ENCODE measurements at places on chromosomes 16 and 17.

DNA sequence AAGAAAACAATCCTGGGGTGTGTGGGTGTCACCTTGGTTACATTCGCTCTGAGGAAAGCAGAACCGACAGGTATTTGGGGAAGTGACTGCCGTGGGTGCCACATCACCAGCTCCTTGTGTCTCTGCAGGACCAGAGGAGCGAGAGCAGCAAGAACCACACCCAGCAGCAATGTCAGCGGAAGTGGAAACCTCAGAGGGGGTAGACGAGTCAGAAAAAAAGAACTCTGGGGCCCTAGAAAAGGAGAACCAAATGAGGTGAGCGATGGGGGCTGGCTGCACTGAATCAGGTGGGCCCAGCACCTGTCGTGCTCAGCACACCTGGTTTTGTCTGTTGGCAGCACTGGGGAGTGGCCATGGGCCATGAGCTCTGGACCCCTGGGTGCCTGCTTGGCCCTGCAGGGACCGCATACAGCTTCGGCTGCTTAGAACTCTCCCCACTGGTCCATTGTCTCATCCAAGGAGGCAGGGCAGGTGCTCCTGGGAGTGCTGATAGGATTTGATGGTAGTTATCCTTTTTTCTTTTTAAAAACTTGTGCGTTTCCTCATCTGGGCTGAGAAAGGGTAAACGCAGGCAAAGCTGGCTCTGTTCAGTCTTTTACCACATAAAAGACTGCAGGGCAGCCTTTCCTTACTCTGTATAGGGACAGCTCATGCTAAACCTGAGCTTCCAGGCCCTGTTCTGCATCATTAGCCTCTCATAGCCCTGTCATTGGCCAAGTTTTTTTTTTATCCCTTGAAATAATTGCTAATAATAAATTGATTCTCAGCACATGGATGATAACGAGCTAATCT, 29.4 kb downstream of the HMOX2 start:
- no peak for DNase-seq

- no peak for DNase-seq
Measured at GRCh38 chr17:33389504-33390135, 96.5 kb upstream of the ASIC2 start.

DNA sequence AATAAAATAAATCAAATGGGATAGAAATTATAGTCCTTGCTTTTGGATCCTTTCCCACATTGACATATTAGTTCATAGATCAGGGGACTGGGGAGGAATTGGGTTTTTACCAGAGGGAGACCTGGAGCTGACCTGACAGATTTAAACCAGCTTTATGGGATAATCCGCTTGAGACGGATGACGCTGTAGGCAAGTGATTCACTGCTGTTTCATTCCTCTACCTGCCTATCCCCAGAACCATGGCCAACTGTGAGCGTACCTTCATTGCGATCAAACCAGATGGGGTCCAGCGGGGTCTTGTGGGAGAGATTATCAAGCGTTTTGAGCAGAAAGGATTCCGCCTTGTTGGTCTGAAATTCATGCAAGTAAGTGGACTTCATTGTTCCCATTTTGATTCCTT, 2.1 kb downstream of the NME1 start:
- DNase-seq, result no peak

DNA sequence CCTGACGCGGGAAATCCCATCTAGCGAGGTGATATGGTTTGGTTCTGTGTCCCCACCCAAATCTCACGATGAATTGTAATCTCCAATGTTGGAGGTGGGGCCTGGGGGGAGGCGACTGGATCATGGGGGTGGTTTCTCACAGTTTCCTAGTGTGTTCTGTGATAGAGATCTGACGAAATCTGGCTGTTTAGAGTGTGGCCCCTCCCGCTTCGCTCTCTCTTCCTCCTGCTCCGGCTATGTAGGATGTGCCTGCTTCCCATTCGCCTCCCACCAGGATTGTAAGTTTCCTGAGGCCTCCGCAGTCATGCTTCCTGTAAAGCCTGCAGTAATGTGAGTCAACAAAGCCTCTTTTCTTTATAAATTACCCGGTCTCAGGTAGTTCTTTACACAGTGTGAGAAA, 31.6 kb downstream of the IFT140 start:
- DNase-seq, result no peak

- peak; percentile 69 for DNase-seq
Measured at GRCh38 chr16:88857728-88858339, 907 bp downstream of the TRAPPC2L start.
